ENCODE measurements at places on chromosomes 4 and X. TPM values are rescaled to one million over a fixed set of nuclear protein-coding genes. Genes with fewer than 3 reads are reported as not detected.

The DMRTC1B gene
- total RNA-seq = not detected

The LARP1B gene
- 23.0 TPM for total RNA-seq

The ZCCHC18 gene
- 1.0 TPM for total RNA-seq

The ETNPPL gene
- 0.40 TPM for total RNA-seq

The MMRN1 gene
- 12.5 TPM for total RNA-seq

The NLGN3 gene
- 2.5 TPM for total RNA-seq

Data from mucosa of gallbladder (tissue), 1 donor.